ENCODE measurements at places on chromosomes 13 and 19.

DNA sequence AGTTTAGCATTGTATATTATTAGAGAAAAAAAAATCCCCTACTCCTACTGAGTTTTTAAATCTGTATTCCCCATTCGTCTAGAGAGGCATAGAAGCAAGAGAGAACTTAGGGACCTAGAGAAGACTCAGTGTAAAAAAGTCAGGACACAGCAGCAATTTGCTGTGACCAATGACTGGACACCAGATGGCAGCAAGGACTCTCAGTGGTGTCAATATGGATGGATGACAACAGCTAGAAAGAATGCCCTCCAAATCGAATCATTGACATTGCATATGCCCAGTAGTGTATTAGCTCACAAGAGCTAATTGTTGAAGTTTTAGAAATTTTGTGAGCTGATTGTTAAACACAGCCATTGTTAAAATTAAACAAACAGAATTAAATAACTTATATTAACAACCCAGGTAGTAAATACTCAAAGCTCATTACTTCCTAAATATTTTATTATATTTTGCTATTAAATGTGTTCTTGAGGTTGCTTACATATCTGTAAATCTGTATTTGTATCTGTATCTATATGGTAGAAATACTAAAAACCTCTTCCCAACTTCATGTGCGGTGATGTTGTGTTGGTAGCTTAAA is 43.9 kb downstream of the SIAH3 start:
- no peak for DNase-seq

DNA sequence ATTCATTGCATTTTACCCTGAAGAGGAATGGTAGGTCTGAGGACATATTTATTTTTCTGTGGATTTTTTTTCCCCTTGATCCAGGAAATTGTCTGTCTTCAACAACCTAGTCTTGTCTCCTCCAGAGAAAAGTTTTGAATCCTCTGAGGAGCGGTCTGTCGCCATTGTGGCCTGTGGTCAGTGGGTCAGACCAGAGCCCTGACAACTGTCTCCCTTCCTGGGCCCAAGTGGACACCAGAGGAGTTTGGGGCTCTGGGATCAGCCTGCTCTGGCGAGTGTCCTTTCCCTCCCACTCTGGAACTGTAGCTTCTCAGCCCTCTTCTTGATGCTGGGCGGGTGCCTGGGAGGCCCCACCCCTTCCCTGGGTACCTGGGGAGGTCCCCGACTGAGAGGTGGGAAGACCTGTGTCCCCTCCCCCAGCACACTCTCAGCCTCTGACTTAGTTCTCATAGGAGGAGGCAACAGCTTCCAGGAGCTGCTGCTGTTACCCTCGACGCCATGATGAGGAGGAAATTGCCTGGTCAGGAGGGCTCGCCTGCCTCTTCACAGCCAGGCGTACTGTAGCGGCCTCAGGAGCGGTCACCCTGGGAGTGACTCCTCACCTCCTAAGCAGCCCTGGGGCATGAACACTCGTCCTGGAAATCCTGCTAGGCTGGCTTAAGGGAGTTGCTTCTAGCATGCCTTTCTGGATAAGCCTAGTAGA is 110.3 kb downstream of the GGACT start:
- DNase-seq, result no peak

GRCh38 chr19:4633140-4633967 is 6.0 kb upstream of the TNFAIP8L1 start:
- no peak for DNase-seq

DNA sequence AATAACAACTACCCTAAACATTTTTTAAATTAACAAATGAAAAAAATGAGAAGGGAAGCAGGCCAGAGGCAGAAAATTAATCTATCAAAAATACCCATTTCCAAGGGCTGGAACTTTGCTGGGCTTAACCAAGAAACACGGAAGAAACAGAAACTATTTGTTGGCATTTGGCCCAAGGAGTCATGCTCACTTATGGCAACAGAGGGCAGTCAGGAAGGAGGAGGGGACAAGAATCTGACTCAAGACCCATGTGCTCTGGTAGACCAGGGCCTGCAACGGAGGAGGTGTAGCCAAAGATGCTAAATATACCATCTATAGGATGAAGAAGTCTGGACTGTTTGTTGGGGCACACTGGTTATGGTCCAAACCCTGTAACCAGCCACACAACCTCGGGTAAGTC is 496.7 kb downstream of the COG6 start:
- no peak for DNase-seq

GRCh38 chr13:98752467-98753290 is at the start of gene SLC15A1:
TSS of gene SLC15A1 (minus strand) at chr13:98752672. CDS start at chr13:98752598, 74 bp downstream.
- DNase-seq, result no peak

- no peak for DNase-seq
Observed at GRCh38 chr13:28626266-28626665, 32.7 kb upstream of the POMP start.

DNA sequence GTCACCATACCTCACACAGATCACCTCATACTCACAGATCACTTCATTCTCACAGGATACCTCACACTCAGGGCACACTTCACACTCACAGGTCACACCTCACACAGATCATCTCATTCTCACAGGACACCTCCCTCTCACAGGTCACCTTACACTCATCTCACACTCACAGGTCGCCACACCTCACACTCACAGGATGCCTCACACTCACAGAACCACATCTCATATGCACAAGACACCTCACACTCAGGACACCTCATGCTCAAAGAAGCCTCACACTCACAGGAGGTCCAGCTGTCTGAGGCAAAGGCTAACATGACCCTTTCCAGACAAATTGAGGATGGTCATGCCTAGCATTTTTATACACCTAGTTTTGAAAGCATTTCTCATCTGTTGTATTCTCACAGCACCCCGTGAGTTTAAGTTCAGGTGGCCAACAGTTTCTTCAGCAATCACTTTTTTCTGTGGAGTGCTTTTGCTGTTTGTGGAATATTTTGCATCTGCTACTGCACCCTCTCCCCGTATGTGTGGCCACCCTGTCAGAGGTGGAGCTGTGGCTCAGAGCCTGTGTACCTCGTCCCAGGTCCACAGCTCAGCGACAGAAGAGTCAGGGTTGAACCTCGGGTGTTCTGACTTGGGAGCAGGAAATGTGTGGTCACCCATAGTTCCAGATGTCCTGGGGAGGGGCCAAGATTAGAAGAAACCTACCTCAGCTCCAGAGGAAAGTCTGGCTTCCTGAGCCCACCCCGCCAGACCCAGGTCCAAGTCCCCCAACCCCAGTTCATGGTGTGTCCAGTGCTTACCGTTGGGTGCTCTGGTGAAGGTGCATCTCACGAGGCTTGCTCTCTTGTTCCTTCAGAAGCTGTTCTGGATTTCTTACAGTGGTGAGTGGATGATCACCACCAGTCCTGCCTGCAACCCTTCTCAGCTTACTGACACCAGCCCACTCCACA is 7.6 kb downstream of the F7 start:
- no peak for DNase-seq
